ENCODE measurements at places on chromosomes 11 and 22.
A peak's percentile ranks its signal among the peaks of the same experiment; 100 is the strongest.

GRCh38 chr11:27394781-27395228, 31.8 kb upstream of the CCDC34 start:
- DNase-seq = no peak

DNA sequence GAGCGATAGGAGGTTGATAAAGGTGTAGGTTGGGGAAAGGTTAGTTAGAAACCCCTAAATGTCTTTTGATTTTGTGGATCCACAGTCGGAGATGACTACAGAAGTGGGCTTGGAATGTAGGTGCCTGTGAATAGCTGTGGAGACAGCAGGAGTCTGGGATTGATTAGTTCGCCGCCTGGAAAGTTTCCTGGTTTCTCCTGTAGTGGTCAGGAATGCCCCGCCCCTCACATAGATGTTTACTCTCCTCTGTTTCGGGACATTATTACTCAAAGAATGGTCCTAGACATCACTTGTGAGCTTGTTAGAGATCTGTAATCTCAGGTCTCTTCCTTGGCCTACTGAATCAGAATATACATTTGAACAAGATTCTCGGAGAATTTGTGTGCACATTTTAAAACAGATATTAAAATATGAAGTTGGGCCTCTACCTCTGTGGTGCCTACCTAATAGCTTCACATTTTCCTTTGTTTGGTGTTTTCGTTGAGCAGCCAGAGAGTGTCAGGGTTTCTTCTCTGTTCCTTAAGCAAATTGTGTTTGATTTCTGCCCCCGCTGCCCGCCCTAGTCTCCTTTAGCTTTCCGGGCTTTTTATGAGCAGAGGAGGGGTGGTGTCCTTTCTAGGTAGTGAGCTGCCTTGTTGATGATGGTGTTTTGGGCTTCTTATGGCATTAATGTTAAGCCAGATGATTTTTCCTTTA, 89.4 kb downstream of the PPP6R3 start:
- DNase-seq = no peak

DNA sequence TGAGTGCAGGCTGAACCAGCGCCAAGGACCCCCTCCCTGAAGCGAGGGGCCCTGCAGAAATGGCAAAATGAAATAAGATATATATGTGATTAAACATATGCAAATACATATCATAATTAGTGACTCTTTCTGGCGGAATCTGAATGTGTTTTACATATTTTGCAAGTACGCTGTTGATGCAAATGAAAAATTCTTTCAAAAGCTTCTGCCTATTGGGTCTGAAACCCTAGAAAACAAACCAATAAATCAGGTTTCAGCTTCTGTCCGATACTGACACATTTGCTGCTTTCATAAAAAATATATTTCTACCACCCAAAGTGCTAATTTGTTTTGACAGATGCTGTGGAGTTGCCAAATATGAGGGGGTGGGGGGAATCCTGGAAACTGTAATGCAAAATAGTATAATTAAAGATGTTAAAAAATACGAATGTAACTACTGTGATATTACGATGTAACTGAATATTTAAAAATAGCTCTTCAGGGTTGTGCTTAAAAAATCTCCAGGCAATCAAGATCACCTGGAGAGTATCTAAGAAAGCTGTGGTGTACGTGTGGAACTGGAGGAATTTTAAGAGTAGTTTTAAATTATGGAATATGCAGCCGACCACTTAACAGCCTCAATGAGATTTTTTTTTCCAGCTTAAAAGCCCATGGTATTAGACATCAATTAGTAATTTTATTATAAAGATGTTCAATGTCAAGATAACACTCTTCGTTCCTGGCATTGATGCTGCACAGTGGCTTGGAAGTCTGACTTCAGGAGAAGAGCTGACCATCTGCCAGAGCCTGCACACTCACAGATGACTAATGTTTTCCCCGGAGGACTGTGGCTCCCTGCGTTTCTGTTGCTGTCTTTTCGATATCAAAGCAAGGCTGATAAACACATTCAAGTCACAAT, 122.2 kb upstream of the RCN1 start:
- no peak for DNase-seq

GRCh38 chr22:50417411-50418210, 57.2 kb downstream of the SBF1 start:
- DNase-seq = no peak

- peak; percentile 68 for DNase-seq
These were observed 500 bp upstream of the ADSL start for GRCh38 chr22:40345815-40346184.

Data from GM12865 (cell line).